ENCODE measurements at places on chromosomes 4 and X.

GRCh38 chr4:145887241-145887991 is 51.2 kb downstream of the ZNF827 start:
- DNase-seq, result no peak

GRCh38 chr4:1373892-1374705 is 27.1 kb downstream of the UVSSA start:
- no peak for DNase-seq

- no peak for DNase-seq
Observed at GRCh38 chr4:72987741-72988729, 81.5 kb downstream of the COX18 start.

- DNase-seq, result no peak
Observed at GRCh38 chr4:146340798-146341197, 126.5 kb downstream of the REELD1 start.

GRCh38 chrX:44203791-44204190 is 139.7 kb downstream of the EFHC2 start:
- DNase-seq, result no peak

GRCh38 chr4:47010347-47010911 is 17.0 kb upstream of the GABRA4 start:
- no peak for DNase-seq

- DNase-seq, result no peak
Observed at GRCh38 chr4:127604949-127605709, 27.6 kb upstream of the INTU start.

DNA sequence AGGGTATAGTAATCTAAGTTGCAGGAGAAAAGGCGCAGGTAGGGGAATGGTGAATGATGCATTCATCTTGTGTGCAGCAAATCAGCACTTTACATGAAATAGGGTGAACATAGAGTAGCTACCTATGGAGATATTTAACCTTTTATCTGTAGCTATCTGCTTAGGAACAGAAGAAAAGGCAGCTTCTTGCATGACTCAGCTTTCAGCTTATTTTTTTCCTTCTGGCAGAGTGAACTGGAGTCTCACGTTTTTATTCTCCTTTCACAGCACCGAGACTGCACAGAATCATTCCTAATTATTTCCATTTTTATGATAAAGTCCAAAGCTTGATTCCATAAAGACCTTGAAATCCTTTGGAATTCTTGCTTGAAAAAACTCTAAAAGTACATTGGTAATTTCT is 4.8 kb upstream of the SCOC start:
- DNase-seq, result no peak

GRCh38 chr4:152160225-152160800 is 375.6 kb downstream of the FBXW7 start:
- no peak for DNase-seq

GRCh38 chr4:138935135-138935807 is 80.3 kb upstream of the NOCT start:
- DNase-seq, result no peak

DNA sequence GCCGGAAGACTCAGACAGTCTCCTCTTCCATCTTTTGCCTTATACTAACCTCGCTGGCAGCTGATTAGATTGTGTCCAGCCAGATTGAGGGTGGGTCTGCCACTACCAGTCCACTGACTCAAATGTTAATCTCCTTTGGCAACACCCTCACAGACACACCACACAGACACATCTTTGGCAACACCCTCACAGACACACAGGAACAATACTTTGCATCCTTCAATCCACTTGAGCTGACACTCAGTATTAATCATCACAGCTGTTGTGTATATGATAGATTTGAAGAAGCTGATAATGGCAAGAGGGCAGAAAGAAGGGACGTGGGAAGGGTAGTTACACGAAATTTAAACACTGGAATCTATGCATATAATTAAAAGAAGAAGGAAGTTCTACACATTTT is 139.5 kb downstream of the ANKRD50 start:
- DNase-seq, result no peak

- peak; percentile 6 for DNase-seq
Observed at GRCh38 chr4:187019896-187020295, 296.2 kb upstream of the FAT1 start.

- DNase-seq, result no peak
Observed at GRCh38 chr4:40607221-40607620, 22.4 kb downstream of the RBM47 start.

- no peak for DNase-seq
Observed at GRCh38 chr4:185834778-185835177, 22.8 kb upstream of the SORBS2 start.

DNA sequence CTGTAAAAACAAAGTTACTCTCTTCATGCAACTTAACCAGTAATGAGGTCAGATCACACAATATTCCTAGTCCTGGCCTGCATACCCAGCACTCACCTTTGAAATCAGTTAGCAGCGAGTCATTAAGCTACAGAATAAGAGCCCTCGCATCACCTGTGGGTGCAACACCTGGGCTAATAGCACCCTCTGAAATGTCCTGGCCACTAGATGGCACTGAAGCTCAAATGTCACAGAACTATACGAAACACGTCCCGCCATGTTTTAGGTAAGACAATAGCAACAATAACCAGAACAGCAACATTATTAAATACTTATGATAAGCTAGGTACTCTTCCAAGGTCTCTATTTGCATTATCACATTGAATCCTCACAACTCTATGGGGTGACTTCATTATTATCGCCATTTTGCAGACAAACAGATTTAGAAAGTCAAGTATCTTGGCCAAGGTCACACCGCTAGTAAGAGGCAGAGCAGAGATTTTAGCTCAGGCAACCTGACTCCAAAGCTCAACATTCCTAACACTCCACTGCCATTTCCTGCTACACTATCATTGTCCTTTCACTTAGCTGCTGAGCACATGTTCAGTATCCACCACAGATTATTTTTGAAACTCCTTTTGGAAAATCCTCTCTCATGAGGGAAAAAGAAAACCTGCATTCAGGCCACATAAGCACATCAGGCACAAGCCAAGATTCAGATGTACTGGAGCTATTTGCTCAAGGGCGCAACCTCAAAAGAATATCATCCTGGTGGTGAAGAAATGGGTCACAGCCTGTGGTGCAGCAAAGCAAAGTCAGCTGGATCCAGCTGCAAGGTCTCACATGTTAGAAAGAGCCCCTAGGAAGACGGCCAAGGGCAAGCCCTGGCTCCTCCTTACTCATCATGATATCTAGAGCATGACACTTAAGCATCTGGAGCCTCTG is 59.5 kb upstream of the KDR start:
- DNase-seq, result peak; percentile 16

GRCh38 chrX:15563056-15563455 is 37.7 kb downstream of the ACE2 start:
- DNase-seq, result no peak

DNA sequence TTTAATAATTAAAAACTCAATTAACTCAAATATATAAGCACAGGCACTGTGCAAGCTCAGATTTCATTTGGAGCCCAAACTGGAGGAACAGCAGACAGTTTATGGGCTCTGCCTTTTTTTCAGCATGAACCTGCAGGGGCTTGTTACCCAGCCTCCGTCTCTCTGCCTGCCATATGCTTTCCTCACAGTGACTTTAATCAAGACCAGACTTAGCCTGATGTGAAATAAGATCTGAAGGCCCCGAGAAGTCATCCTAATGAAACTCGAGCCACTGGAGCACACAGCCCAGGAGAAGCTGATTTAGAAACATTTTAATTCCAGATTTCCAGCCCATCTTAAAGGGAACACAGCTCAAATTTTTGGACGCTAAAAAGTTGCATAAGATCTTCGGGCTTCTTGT is 55.6 kb downstream of the SPATA18 start:
- DNase-seq, result no peak

- no peak for DNase-seq
Observed at GRCh38 chr4:35963383-35963782, 280.9 kb downstream of the ARAP2 start.

DNA sequence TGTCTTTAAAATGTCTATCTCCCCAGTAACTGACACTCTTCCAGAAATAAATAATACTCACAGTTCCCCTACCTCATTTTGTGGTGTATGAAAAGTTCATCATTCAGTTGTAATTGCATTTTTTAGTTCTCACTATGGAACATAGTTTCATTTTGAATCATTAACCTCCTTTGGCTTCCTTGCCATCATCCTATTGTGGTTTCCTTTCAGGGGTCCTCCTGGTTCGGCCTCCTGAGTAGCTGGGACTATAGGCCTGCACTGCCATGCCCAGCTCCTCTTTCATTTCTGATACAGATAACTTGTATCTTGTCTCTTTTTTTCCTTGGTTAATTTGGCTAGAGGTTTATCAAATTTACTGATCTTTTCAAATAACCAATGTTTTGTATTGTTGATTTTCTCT is 23.1 kb upstream of the BLTP1 start:
- DNase-seq, result no peak

GRCh38 chrX:100596601-100597000 is 11.9 kb downstream of the TNMD start:
- no peak for DNase-seq

DNA sequence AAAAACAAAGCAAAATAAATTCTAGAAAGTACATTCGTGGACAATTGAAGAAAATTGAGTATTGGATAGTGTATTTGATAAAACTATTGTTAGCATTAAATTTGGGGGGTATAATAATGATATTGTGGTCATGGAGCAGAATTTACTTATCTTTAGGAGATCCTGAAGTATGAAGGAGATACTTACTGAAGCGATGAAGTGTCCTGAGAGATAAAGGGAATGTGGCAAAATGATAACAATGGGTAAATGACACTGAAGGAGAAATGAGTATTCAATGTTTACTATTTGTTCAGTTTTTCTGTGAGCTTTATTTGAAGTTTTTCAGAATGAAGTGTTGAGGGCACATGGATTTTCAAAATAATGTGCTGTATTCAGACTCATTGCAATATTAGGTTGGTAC is 30.0 kb upstream of the BLTP1 start:
- DNase-seq, result no peak

- no peak for DNase-seq
Observed at GRCh38 chr4:188989371-188989770, 850.1 kb downstream of the TRIML1 start.

- DNase-seq, result no peak
Observed at GRCh38 chr4:73450398-73451004, 14.5 kb downstream of the AFP start.

- DNase-seq, result no peak
Observed at GRCh38 chr4:72489267-72489666, 79.8 kb downstream of the ADAMTS3 start.

DNA sequence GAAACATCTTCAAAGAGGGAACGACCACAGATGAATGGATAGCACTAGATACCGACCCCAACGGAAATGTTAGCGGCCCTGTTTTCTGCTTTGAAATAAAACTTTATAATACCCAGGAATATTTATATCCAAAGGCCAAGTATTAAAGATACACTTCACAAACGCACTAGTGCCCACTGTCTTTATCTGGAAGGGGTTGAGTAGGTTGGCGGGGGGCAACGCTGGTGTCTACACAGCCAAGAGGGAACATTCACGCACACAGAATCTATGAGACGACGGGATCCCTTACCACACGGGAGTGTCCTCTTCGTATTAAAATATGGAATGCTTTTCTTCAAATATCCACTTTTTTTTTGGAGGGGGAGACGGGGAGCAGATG is 3.3 kb downstream of the HAND2 start:
- DNase-seq, result no peak

DNA sequence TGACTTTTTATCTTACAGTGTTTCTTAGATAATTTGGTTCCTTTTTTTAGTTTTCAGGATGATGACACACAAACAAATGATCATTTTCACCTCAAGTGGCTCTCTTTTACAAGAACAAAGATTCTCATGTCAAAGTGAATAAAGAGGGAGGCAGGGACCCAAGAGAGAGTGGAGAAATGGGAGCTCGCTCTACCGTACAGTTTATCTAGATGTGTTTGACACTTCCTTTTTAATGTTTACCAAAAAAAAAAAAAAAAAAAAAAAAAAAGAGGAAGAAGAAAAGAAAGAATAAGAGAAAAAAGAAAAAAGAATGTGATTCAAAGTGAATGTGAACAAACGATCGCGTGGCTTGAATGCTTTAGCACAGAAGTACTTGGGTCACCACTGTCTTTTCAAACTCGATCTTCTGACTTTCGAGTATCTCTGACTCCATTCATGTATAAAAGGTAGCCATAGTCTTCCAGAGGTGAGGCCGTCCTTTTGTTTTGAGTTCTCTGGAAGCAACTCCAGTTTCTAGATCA is 75.6 kb upstream of the GRXCR1 start:
- no peak for DNase-seq

- no peak for DNase-seq
Observed at GRCh38 chr4:4339504-4340085, 47.3 kb upstream of the NSG1 start.

GRCh38 chr4:8403976-8404375 is 36.5 kb downstream of the ACOX3 start:
- DNase-seq, result no peak

- DNase-seq, result no peak
Observed at GRCh38 chrX:153861151-153861550, 24.8 kb downstream of the L1CAM start.

GRCh38 chr4:22901631-22902030 is 208.9 kb downstream of the GBA3 start:
- no peak for DNase-seq

DNA sequence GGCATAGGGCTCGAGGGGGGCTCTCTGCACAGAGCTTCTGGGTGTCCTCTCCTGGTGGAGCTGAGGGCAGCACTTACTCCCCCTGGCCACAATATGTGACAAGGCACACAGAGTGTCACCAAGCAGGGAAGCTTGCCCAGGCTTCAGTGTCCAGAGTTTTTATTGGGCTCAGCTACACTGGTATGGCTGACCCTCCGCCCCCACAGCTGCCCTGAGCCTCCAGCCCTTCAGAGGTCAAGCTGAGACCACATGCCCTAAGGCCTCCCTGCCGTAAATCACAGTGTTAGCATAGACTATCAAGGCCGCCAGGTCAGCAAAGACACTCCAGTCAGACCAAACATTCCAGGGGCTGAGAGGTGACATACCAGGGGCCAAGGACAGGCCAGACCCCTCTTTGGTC is 59.0 kb downstream of the EVC start:
- DNase-seq, result no peak

GRCh38 chr4:113784497-113785250 is 23.1 kb upstream of the CAMK2D start:
- DNase-seq, result no peak

GRCh38 chr4:123419885-123420755 is 23.5 kb downstream of the SPRY1 start:
- DNase-seq, result no peak

- DNase-seq, result no peak
Observed at GRCh38 chr4:24727390-24728224, 67.8 kb upstream of the SOD3 start.

DNA sequence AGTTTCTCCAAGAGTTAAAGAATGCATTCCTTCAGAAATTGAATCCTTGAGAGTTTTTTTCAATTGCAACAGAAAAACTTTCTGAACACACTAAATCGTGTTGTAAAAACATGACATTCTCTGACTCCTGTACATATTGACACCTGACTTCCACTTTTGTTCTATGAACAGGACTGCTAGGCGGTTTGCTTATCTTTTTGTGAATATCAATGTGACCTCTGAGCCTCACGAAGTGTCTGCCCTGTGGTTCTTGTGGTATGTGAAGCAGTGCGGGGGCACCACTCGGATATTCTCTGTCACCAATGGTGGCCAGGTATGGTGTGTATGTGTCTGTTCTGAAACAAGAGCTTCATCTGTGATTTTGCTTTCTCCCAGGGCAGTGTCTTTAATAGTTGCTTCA is 71.9 kb downstream of the MAOA start:
- DNase-seq, result no peak

GRCh38 chr4:145785391-145786008 is 105.6 kb downstream of the C4orf51 start:
- no peak for DNase-seq
